Gastroesophageal sphincter (tissue), 4 donors: ENCODE measurements at places on chromosomes 7 and 10.
A peak's percentile ranks its signal among the peaks of the same experiment; 100 is the strongest.

DNA sequence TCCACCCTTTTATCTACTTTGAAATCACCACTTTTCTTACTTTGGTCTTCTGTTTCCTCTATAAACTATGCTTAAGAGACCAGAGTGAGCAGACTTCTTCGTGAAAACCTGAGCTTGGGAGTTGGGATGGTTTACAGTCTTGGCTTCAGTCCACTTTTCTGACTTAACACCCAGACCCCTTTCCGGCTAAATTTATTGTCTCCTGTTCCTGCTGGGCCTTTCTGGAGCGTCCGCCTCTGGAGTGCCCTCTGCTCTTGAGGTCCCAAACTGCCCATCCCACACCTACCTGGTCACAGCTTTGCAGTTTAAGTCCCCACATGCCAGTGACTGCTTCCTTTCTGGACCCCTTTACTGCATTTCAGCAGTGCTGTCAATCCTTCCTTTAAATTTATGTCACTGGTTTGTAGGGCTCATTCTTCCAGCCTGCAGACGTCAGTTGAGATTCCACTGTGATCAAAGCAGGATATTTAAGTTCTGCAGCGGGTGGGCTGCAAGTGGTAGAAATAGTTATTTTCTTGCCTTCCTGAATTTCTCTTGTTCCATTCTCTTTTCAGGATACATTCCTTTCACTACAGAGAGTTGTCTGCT, 80.3 kb downstream of the KAT6B start:
- no peaks in the 10 kb centered on the region for H3K36me3 ChIP-seq
- H3K4me1 ChIP-seq, result peaks cover 5% of the 10 kb centered on the region
- ATAC-seq, result no peak
- H3K27ac ChIP-seq, result no peak overlapping the region
- no peaks in the 10 kb centered on the region for H3K27me3 ChIP-seq
- no peak overlapping the region for H3K4me3 ChIP-seq

DNA sequence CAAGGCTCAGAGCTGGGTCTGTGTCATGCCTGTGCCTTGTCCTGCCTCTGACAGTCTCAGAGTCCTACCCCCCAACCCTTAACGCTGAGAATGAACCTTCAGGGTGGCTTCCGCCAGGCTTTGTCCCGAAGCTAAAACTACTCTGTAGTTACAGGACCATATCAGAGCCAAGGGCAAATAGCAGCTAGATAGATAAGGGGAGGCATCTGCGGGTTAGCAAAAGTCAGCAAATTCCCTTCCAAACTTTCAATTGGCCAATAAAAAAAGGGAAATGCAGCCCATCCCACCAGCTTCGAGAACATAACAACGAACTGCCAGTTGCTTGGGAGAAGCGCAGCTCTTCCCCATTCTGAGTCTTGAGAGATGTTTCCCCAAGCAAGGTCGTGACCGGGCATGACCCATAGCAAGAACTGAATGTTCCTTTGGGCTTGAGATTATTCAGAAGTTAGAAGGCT, 17.7 kb downstream of the CCL24 start:
- peaks cover 4% of the 10 kb centered on the region for H3K27me3 ChIP-seq
- peaks cover 5% of the 10 kb centered on the region for H3K4me1 ChIP-seq
- no peak overlapping the region for H3K4me3 ChIP-seq
- ATAC-seq, result peak; percentile 57
- no peaks in the 10 kb centered on the region for H3K36me3 ChIP-seq
- peak overlapping the region; percentile 31 for H3K27ac ChIP-seq

DNA sequence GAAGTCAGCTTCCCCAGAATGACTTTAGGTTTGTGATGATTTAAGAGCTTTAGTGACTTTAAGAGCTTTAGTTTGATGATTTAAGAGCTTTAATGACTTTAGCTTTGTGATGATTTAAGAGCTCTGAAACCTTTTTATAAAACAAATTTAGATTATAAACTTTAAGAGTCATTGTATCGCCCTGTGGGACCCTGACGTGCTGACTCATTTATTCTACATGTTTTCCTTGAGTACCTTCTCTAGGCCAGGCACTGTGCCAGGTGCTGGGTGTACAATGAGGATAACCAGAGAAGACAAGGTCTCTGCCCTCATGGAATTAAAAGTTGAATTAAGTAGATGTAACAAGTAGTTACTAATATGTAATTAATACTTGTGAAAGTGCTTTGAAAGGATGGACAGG, 45.4 kb downstream of the CNNM1 start:
- no peaks in the 10 kb centered on the region for H3K27me3 ChIP-seq
- H3K36me3 ChIP-seq, result no peaks in the 10 kb centered on the region
- H3K4me3 ChIP-seq, result no peak overlapping the region
- H3K4me1 ChIP-seq, result no peaks in the 10 kb centered on the region
- no peak for ATAC-seq

DNA sequence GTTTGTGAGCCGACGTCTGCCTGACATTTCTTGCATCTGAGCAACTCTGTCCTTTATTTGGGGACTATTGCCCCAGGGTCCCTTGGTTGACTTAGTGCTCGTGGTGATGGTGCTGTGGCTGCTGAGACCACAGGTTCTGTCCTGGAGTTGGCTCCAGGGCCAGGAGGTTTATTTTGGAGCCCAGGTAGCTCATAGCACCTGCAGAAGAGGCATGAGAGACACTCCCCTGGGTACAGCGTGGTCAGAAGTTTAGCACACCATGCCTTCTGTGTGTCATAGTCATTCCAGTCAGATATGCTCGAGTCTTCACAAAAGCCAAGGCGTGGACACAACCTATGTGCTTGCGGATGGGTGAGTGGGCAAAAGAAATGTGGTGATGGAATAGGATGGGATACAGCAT, 496.9 kb downstream of the TCERG1L start:
- H3K4me1 ChIP-seq, result no peaks in the 10 kb centered on the region
- no peak for ATAC-seq
- H3K4me3 ChIP-seq, result no peak overlapping the region
- H3K27ac ChIP-seq, result no peak overlapping the region

GRCh38 chr7:52862321-52862720, 173.1 kb upstream of the POM121L12 start:
- no peaks in the 10 kb centered on the region for H3K27me3 ChIP-seq
- no peak overlapping the region for H3K27ac ChIP-seq
- no peaks in the 10 kb centered on the region for H3K4me1 ChIP-seq
- H3K4me3 ChIP-seq, result no peak overlapping the region
- ATAC-seq, result no peak

DNA sequence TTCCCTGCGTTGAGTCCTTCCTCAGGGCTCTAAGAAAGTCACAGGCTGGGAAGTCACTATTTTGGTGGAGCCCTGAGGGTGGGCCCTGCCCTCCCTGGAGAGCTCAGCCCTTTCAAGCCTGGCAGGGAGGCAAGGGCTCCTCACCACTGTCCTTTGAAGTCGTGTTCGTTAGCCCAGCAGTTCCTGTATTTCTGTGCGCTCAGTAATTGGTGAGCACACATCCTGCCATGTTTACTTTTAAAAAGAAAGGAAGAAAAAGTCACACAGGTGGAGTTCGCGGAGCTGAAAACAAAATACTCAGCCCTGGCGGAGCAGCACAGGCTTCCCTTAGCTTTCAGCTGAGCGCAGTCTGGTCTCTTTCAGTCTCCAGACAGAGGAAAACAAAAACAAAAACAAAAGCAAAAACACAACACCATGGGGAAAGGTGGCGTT, 37.1 kb downstream of the PRKCQ start:
- no peaks in the 10 kb centered on the region for H3K27me3 ChIP-seq
- H3K36me3 ChIP-seq, result no peaks in the 10 kb centered on the region
- H3K4me1 ChIP-seq, result no peaks in the 10 kb centered on the region
- H3K4me3 ChIP-seq, result no peak overlapping the region
- ATAC-seq, result no peak
- H3K27ac ChIP-seq, result no peak overlapping the region

- no peaks in the 10 kb centered on the region for H3K27me3 ChIP-seq
- H3K27ac ChIP-seq, result no peak overlapping the region
- no peaks in the 10 kb centered on the region for H3K36me3 ChIP-seq
- ATAC-seq, result no peak
- no peak overlapping the region for H3K4me3 ChIP-seq
These were observed 5.4 kb downstream of the FAM171A1 start for GRCh38 chr10:15365692-15366091.

DNA sequence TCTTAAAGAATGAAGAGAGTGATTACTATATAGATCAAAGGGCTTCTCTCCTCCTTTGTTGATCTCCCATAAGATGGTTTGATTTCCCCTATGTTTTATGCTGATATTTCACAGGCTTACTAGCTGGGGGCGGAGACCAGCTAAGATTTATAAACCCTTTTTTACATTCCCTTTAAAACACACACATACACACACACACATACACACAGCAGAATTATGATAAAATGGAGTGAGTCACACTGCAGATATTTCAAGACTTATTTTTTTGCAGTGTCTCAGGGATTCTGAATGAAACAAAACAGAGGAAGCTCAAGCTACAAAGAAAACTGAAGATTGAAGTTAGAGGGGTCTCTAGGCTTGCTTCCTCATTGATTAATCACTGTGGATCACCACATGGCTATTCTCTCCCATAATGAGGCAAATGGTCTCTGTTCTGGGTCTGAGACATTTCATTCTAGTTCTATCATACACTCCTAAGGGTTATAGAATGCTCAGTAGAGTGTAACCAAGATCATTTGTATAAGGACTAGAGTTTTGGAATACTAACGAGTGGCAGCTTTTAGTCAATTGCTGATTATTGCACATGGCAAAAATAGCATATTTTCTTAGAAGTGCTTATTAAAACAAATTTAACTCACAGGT, 18.6 kb downstream of the INA start:
- peaks cover 24% of the 10 kb centered on the region for H3K27me3 ChIP-seq
- no peak overlapping the region for H3K4me3 ChIP-seq
- H3K4me1 ChIP-seq, result no peaks in the 10 kb centered on the region
- H3K27ac ChIP-seq, result no peak overlapping the region
